Activated CD4-positive, alpha-beta T cell treated with anti-CD3 and anti-CD28 coated beads, Interleukin-2, amount 50 U/mL, for 24 hours (primary cell): ENCODE measurements at places on chromosomes 12 and 14.

GRCh38 chr12:22046090-22046967, at the start of gene CMAS:
Gene CMAS (plus strand): TSS chr12:22046218. CDS start chr12:22046304, 86 bp downstream.
- peak; percentile 72 for DNase-seq

DNA sequence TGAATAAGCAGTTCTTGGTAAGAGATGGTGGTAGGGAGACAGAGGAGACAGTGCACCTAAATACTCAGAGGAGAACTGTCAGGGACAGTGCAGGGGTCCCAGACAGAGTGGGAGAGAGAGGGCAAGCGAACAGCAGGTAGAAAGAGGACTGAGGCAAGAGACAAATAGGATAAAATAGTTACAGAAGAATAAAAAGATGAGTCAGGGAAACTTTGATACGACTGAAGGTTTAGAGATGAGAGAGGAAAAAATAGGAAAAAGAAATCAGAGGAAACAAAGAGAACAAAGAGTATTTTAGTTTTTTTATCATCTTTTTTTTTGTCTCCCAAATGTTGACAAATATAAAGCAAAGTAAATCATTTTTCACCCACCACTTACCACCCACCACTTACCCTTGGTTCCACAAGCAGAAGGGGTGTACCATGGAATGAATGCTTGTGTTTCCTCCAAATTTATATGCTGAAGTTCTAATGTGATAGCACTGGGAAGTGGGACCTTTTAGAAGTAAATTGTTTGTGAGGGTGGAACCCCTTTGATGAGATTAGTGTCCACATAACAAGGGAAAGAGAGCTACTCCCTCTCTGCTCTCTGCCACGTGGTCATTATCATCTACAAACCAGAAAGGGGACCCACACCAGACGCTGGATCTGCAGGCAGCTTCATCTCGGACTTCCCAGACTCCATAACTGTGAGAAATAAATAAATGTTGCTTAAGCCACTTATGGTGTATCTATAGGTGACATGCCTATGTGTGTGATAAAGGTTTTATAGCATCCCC, 292.1 kb downstream of the BTG1 start:
- DNase-seq: no peak

DNA sequence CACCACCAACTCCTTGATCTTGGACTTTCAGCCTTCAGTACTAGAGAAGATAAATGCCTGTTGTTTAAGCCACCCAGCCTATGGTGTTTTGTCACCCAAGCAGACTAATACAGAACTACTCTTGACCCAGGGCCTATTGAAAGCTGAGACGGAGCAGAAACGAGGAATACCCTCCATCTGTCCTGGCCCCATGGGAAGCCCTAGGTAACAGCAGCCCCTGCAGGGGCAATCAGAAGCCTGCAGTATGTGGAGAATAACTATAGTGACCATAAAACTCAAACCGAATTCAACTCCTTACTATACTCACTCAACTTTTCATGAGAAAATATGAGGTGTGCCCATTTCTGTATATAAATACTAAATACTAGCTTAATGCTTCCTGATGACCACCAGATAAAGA, 307.4 kb downstream of the NUAK1 start:
- no peak for DNase-seq

- no peak for DNase-seq
Measured at GRCh38 chr12:37672655-37673260, 643.8 kb upstream of the ALG10B start.

- no peak for DNase-seq
Measured at GRCh38 chr14:52862632-52863333, 71.4 kb upstream of the GNPNAT1 start.

- DNase-seq: no peak
Measured at GRCh38 chr12:31950088-31950487, 9.1 kb upstream of the RESF1 start.

DNA sequence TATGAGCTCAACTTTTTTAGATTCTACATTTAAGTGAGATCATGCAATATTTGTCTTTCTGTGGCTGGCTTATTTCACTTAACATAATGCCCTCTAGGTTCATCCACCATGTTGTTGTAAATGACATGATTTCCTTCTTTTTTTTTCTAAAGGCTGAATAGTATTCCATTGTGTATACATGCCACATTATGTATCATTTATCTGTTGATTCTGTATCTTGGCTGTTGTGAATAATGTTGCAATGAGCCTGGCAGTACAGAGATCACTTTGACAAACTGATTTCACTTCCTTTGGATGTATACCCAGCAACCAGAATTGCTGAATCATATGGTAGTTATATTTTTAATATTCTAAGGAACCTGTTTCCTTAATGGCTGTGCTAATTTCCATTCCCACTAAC, 19.1 kb downstream of the FBXW8 start:
- DNase-seq: no peak

DNA sequence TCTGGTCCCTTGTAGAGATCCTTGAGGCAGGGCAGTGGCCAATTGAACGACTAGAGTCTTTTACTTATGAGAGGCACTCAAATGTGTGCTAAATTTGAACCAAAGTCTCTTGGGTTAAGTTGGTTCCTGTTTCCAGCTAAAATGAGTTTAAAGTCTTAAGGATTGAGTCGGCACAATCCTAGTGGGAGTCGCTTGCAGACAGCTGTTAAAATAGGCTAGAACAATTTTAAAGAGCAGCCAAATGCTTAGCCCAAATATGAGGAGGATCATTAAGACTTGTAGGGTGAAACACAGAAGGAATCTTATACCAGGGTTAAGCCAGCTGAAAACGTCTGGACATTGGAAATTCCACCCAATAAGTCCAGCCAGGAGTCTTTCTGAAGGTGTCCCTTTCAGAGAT, 216.1 kb downstream of the NUBPL start:
- no peak for DNase-seq

DNA sequence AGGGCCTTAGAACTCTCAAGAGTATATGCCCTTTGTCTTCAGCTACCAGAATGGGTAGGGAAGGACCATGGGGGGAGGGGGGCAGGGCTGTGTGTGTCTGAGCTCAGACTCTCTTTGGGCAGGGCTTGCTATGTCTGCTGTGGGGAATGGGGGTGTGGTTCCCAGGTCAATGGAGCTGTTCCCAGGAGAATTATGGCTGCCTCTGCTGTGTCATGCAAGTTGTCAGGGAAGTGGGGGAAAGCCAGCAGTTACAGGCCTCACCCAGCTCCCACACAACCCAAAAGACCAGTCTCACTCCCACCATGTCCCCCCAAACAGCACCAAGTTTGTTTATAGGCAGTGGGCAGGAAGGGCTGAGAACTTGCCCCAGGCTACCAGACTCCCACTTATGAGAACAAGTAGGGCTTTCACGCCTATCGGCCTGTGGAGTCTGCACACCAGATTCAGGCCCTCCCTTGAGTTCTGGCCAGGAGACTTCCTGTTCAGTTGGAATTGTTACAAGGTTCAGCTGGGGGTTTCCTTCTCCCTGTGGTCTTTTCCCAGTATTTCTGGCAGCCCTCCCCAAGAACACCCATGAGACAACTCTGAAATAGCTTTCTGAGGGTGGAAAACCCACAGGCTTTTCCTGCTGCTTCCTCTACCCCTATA, 6.1 kb upstream of the SERPINA11 start:
- no peak for DNase-seq

DNA sequence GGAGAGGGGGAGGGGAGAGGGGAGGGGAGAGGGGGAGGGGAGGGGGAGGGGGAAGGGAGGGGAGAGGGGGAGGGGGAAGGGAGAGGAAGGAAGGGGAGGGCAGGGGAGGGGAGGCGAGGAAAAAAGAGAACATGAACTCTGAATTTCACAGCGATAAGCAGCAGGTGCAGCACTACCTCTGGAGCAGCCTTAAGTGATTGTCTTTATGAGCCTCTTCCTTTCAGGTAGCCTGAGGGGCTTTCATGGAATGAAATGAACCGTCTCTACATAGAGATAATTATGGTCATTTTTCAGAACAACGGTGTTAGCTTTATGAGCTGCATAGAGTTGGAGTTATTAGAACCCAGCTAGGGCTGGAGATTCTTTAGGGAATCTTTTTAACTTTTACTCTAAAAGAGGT, 18.1 kb upstream of the PTCSC3 start:
- DNase-seq: no peak

DNA sequence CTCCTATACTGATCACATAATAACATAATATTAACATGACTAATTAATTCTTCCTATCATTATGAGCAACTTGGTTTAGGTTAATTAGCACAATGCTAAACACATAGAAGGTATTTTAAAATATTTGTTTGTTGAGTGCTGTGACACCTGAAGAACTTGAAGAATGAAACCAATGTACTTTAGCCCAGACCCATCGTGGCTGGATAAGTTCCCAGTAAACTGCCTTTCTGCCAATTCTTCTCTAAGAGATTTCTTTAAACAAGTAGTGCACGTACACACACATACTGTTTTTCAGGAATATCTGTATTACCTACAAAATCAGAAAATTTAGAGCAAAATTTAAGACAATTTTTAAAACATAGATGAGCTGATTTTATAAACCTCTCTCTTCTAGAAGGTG, 207.4 kb upstream of the SSTR1 start:
- no peak for DNase-seq

GRCh38 chr14:95774265-95775160, 60.6 kb upstream of the TCL1A start:
- peak; percentile 44 for DNase-seq
